Stimulated activated CD8-positive, alpha-beta memory T cell treated with anti-CD3 and anti-CD28 coated beads, Interleukin-15, amount 100 ng/mL, for 1 hour (primary cell): ENCODE measurements at places on chromosomes 16 and 17.

DNA sequence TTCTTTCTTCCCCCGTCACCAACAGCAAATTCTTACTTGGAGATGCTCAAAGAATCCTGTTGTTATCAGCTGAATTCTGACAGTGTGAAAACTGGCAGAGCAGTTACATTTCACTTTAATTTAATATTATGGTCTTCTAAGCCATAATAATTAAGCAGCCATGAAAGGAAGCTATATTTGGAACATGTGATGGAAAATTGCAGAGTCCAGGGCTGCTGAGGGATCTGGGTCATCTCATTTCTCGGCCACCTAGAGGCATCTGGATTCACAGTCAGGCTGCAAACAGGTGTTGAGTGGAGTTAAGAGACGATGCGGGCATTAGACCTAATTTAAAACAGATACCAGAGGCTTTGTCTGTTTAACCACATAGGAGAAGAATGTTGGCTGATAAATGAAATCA is 38.4 kb downstream of the CHD9NB start:
- no peak for DNase-seq

GRCh38 chr17:30296499-30297080 is 4.8 kb upstream of the BLMH start:
- no peak for DNase-seq

DNA sequence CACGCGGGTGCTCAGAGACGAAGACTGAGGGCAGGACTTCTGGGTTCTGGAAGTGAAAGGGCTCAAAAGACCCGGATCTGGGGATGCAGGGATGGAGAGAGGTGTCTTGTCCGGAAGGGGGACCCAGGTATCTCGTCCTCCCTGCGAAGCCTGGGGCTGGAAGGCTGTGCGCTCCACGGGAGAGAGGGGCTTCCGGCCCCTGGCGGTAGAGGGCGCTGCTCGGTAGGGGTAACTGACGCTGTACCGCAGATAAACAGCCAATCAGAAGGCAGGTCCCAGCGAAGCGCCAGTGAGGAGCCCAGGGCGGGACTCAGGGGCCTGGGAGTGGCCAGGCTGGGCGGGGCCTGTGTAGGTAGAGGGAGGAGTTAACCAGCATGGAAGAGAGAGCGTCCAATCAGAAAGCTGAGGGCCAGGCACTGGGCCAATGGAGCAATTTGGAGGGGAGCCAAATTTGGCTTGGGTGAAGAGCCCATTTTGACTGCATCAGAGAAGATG is 804 bp downstream of the TGFB1I1 start:
- DNase-seq = no peak

DNA sequence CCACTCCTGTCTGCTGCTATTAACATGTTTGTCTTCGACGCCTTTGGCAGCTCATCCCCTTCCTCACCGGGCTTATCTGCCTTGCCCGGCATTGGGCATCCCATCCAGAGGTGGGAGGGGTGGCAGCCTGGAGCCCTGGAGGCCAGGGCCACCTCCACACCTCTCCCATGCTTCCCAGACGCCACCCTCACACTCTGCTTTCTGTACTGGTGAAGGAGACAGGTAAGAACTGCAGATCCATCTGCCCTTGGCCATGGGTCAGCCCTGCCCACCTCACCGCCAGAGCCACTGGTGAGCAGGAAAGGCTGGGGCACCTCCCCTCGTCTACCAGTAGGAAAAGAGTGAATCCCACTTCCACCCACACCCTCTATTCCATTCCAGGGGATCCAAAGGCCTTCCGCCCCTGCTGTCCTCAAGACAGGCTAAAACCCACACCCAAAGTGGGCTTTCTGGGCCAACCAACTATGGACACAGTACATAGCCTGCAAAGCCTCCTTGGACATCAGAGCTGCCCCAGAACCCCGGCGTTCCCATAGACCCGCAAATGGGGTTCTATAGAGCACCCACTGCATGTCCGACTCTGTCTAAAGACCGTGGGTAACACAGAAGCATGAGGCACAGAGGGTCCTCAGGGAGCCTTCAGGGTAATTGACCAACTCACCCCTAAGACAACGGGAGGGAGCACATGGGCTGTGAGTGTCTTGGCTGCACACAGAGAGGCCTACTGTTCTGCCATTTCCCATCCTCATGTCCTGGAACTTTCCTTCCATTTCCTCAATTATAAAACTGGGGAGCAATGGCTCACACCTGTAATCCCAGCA is 23.4 kb upstream of the RBFOX3 start:
- DNase-seq = no peak

- no peak for DNase-seq
Measured at GRCh38 chr16:425740-426114, 278 bp downstream of the RAB11FIP3 start.

DNA sequence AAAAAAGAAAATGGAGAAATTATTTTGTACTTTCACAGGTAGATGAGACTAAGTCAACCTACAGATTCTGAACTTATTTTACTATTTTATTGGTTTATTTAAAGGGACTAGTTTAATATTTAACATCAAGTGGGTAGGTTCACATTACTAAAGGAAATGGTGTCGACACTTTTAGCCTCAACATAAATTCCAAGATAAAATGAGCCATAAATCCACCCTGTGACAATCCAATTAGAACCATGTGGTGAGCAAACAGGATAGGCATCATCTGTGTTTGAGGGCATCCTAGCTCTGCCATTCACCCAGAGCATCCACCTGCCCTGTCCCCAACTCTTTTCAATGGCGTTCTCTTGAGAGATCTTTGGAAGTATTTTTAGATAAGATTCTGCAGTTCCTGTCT is 92.8 kb upstream of the PMFBP1 start:
- no peak for DNase-seq

- no peak for DNase-seq
Measured at GRCh38 chr17:63483655-63484575, 7.1 kb downstream of the ACE start.

GRCh38 chr17:63193827-63194226 is 227.8 kb downstream of the TANC2 start:
- DNase-seq = no peak

DNA sequence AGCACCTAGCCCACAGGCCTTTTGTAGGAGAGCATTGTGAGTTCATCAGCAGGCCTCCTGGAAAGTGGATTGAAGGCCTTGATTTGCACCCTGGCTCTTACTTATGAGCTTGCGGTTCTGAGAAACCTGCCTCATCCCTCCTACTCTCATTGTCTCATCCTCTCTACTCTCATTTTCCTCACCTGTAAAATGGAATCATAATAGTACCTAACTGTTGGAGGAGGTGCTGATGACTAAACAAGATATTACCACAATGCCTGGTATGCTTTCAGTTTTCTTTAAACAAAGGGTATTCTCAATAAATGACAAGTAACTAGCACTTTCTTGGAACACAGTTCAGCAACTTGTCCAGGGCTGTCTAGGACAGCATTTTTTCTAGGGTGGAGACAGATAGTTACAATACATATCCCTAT is 243.1 kb upstream of the MAF start:
- DNase-seq = no peak

DNA sequence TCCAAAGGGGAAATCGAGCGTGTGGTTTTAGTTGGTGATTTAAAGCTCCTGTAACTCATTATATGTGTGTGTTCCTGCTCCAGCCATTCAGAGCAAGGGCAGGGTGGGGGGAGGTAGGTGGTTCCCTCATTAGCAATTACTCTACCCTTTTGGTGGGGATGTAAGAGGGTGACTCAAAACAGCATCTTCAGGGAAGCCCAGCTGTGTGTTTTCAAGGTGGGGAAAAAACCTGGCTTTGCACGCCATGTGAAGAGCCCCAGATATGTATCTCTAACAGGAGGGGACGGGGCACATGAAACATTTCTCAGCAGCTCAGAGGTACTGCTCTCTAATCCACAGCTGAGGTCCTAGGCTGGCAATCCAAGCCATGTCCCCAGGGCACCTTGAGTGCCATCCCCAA is 241.3 kb upstream of the ZFHX3 start:
- DNase-seq = no peak

- no peak for DNase-seq
Measured at GRCh38 chr17:34651402-34651811, 72.0 kb downstream of the TMEM132E start.

- no peak for DNase-seq
Measured at GRCh38 chr17:4947010-4947410, 1.3 kb downstream of the PFN1 start.

GRCh38 chr17:58516644-58517377 is 2.4 kb upstream of the MTMR4 start:
- DNase-seq = no peak

DNA sequence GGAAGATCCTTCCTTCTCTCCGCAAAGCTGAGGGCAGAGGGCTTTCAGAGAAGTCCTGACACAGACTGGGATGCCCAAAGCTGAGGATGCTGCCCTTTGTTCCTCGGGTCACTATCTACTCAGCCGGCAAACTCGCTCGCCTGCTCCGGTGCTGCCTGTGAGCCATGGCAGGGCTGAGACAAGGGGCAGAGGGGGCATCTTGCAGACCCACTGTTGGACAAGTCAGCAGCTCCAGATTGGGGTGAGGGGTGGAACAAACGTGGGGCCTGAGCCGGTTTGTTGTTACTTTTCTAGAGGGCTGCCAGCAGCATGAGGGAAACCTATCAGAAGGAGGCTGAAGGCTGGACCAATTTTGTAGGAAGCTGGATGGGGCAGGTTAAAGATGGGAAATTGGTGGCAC is 47.1 kb upstream of the PIK3R6 start:
- no peak for DNase-seq

DNA sequence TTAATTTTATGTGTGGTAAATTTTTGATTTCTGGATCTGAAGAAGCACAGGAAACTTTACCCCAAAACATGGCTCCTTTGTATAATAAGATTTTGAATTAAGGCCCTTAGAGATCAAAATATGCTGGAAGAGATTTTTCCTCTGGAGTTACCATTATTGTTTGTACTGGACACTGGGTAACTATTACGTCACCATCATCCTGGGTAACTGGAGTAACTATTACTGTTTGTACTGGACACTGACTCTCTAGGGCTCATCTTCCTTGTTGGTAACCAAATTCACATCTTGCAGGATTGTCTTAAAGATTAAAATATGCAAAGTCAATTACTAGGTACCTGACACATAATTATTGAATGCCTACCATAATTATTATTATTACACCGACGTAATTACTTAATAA is 593.8 kb upstream of the GOT2 start:
- DNase-seq = no peak

DNA sequence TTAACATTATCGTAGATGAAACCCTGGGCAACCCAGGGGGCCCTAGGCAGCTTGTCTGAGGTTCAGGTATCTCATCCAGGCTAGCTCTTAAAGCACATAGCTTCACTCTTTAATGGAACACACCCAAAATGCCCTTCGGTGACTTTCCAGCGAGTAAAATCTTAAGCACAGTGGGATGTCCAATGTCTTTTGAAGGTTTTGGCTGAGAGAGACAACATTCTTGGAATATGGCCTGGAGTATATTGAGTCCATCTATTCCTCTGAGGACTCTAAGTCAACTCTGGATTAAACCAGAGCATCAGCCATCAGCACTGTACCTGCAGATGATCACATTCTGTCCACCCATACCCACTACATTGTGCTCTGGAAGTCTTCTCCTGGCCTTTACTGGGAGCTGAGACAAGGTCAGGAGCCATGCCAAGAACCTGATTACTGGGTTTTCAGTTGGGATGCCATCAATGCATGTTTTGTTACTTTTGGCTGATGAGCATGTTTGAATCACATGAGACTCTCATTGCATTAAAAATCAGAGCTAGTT is 63.4 kb upstream of the CDH11 start:
- no peak for DNase-seq

GRCh38 chr17:681738-682529 is 32.7 kb downstream of the VPS53 start:
- DNase-seq = no peak

- no peak for DNase-seq
Measured at GRCh38 chr17:74547736-74548135, 1.8 kb upstream of the CD300C start.

GRCh38 chr16:74771656-74772315 is 2.8 kb downstream of the FA2H start:
- no peak for DNase-seq

DNA sequence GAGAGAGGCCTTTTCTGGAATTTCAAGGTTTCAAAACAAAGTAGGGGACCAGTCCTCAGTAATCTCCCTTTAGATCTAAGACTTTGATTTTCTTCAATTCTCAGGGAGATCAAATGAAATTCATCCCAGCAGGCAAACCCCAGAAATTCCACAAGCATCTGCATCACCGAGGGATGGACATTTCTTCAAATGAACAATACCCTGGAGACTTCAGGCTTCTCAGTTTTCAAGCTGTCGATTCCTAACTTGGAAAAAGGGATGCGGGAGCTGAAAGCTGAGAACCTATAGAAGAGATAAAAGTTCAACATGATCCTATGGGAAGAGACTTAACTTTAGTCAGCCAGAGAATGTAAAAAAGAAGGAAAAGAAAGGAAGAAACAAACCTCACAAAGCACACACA is 296.9 kb upstream of the CDH5 start:
- no peak for DNase-seq

GRCh38 chr17:68851890-68852289 is 103.3 kb downstream of the ABCA8 start:
- DNase-seq = no peak

DNA sequence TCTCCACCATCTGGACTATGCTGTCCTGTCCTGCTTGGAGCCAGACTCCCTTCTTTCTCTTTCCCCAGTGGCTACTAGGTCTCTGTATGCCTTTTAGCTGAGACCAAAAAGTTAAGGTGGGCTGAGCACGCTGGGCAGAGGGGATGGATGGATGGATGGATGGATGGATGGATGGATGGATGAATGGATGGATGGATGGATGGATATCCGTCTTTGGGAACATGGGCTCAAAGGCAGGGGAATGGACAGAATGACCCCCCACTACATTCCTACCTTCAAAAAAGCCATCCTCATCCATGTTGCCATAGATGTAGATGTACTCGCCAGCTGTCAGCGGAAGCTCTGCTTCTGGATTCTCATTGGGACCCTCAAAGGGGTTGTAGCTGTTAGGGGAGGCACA is 12.8 kb downstream of the TSPOAP1 start:
- no peak for DNase-seq

- DNase-seq = no peak
Measured at GRCh38 chr16:70298988-70299938, at the start of gene DDX19B. TSS of gene DDX19B (plus strand) at chr16:70299186. CDS start at chr16:70299298, 112 bp downstream.

GRCh38 chr17:20244671-20245070 is 222.7 kb downstream of the LGALS9B start:
- no peak for DNase-seq

DNA sequence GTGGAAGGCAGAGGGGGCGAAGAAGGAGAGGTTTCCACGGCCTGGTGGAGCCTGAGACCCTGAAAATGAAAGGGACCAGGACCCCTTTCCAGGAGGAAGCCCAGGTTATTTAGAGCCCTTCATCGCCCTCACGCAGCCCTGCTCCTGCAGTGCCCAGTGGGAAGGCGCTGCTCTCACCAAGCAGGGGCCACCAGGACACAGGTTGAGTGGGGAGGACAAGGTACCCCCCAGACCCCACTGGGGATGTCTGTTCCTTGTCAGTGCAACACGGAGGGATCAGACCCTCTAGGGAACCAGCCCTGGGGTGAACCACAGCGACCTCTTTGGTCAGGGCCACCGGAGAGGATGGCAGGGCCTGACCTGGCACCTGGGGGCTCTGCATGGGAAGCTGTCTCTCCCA is 163.9 kb downstream of the C16orf95 start:
- DNase-seq = no peak

GRCh38 chr17:51846566-51846965 is 311.9 kb downstream of the CA10 start:
- DNase-seq = no peak

GRCh38 chr17:63611354-63611753 is 10.7 kb downstream of the TACO1 start:
- DNase-seq = no peak
